Amniotic stem cell (primary cell): ENCODE measurements at places on chromosomes 11 and 22.

- DNase-seq, result no peak
These were observed 132.9 kb upstream of the BLID start for GRCh38 chr11:122248939-122249338.

GRCh38 chr11:18321578-18321968 lies 367 bp downstream of the HPS5 start:
- no peak for DNase-seq

- DNase-seq, result no peak
These were observed 178.0 kb downstream of the HIPK3 start for GRCh38 chr11:33435216-33435615.

DNA sequence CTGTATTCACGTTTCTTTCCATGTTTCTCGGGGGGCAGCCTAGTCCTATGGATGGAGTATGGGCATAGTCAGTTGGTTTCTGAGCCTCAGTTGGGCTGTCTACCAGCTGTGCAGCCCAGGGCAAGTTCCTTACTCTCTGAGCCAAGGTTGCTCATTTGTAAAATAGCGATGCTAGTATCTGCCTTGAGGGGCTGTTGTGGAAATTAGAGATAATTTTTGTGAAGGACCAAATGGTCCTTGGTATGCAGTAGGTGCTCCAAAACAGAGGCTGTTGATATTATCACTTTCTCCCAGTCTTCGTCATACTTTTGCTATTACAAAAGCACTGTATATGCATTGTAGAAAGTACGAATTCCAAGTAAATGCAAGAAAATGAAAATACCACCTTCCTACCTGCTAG lies 82.7 kb upstream of the MYOD1 start:
- DNase-seq, result no peak

DNA sequence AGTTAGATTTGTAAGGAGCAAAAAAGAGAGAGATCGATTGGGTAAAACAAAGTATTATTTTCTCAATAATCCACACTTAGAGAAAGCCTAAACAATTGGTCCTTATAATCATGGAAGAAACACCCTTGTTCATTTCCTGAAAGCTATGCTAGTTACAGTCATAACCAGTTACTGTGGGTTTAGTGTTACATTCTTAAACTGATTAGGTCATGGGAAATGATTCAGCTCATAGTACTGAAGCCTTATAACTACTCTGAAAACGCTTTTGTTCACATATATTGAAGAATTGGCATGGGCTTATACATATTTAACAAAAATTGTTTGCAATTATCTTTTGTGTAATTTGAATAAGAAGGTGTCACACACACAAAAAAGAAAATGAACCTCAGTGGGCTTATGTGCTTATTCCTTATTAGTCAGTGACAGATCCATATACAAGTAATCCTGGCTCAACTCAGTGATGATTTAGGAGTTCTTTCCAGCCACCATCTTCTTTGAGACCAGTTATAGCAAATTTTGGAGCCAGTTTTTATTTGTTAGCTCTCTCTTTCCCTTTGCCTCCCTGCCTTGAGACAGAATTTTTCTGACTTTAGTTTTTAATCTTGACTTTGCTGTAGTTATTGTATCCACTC lies 198.5 kb upstream of the CTSC start:
- DNase-seq, result peak; percentile 61
